ENCODE measurements at places on chromosomes 2 and 18.

DNA sequence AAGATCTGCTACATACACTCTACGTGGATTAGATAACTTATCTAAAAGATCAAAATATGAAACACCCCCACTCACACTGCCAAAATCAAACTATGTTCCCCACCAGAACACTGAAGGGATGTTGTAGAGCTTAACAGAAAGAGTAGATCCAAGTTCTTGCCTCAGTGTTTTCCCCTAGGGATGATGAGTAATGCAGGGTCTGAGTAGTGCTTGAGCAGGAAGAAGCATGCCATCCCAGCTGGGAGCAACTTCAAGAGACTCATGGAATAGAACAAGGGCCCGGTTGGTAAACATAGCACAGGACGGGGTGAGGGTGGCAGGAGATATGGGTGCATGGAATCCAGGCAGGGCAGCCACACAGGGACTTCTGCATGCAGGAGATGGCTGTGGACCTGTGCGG is 74.3 kb downstream of the SNTG2 start:
- no peak for DNase-seq

GRCh38 chr2:236045251-236046235 is 122.6 kb downstream of the GBX2 start:
- DNase-seq: no peak

- DNase-seq: no peak
These were observed 92.1 kb downstream of the RPRM start for GRCh38 chr2:153386481-153386897.

DNA sequence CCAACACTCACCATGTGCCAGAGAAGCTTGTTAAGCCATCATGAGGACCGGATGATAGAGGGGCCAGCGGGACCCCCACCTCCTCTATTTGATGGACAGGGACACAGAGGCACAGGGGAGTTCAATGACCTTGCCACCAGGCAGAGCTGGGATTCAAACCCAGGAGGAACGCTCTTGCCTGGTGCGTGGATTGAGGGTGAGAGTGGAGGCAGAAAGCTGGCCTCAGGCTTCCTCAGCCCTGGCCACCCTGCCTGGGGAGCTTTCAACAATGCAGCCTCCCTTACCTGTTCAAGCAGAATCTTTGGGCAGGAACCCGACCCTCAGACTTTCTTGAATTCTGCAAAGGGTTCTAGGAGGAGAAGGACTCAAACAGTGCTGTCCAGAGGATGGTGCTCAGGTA is 39.9 kb upstream of the MAL start:
- DNase-seq: no peak

- no peak for DNase-seq
These were observed 129.7 kb upstream of the MGAT5 start for GRCh38 chr2:134124047-134124753.

- DNase-seq: no peak
These were observed 22.8 kb upstream of the CREG2 start for GRCh38 chr2:101410114-101410513.

Data from GM12892 (cell line).